ENCODE measurements at places on chromosomes 1 and 21.

GRCh38 chr1:23743287-23744152, at the start of gene ELOA:
Gene ELOA (plus strand): TSS chr1:23743471. CDS start chr1:23743504, 33 bp downstream.
- peak; percentile 61 for DNase-seq

- no peak for DNase-seq
Measured at GRCh38 chr1:8955406-8955805, 9.7 kb downstream of the CA6 start.

GRCh38 chr1:76302711-76303339, 228.3 kb downstream of the ST6GALNAC3 start:
- DNase-seq = peak; percentile 87

DNA sequence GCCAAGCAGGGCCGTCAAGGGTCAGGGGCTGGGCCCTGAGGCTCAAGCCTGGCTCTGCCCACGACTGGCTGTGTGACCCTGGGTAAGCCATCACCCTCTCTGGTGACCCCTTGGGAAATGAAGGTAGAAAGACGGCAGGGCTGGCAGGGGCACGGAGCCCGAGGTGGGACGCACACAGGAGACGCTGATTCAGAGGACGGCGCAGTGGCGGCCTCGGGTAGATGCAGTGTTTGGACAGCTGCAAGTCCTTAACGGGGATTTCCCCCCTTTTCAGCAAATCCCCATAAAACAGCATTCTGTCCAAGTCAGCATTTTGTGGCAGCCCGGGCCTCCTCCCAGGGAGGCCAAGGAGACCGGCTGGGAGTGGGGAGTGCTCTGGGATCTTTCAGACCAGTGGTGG, 16.7 kb downstream of the COL8A2 start:
- no peak for DNase-seq

- DNase-seq = no peak
Measured at GRCh38 chr1:7049913-7050625, 264.8 kb downstream of the CAMTA1 start.

- peak; percentile 73 for DNase-seq
Measured at GRCh38 chr1:104132382-104132973, 382.8 kb downstream of the AMY1C start.

Measured in NCI-H510A treated with DMSO at 0.1 percent for 48 hours (cell line).